ENCODE measurements at places on chromosomes 6 and 20. TPM values are rescaled to one million over a fixed set of nuclear protein-coding genes. Genes with fewer than 3 reads are reported as not detected.

DNA sequence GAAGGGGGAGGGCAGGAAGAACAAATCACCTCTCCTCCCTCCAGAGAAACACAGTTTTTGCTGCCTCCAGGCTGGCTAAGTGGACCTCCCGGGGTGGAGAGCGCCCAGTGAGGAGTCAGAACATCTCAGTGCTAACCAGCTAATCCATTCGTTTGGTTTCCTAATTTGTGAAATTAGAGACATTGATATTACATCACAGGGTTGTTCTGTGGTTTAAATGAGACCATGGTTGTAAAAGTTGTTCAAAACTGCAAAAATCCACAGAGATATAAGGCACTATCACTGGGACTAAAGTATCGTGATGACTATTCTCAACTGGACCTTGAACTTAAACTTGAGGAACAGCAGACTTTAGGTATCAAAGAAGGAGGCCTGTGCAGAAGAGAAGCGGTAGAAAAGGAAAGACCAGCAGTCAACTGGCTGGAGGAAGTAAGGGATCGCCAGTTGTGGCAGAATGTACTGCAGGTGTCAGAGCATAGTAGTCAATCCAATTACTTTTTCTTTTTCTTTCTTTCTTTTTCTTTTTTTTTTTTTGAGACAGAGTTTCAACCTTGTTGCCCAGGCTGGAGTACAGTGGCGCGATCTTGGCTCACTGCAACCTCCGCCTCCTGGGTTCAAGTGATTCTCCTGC lies 33.9 kb downstream of the RIPOR2 start:
- DNase-seq: no peak
- H3K4me1 ChIP-seq: peaks cover 18% of the 10 kb centered on the region
- H3K27ac ChIP-seq: no peak overlapping the region
- H3K27me3 ChIP-seq: no peaks in the 10 kb centered on the region

The PPIL4 gene
- 29.4 TPM for total RNA-seq

The CLPSL1 gene
- total RNA-seq: not detected

DNA sequence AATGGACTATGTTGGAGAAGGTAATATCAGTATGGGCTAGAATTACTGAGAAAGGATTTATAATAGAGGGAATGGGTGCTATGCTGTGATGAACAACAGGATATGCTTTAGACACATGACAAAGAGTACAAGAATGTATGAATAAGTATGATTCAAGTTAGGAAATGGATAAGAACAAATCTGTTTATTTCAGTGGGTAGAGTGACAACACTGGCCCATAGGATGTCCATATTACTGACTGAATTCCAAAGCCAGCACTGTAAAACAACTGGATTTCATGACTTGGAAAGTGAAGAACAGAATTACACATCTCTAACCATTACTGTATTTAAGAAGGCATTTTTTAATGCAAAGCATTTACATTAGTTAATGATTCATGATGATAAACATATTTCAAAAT lies 35.9 kb downstream of the EPM2A start:
- H3K4me3 ChIP-seq: no peak overlapping the region
- no peak overlapping the region for H3K27ac ChIP-seq
- no peaks in the 10 kb centered on the region for H3K27me3 ChIP-seq
- DNase-seq: no peak
- no peaks in the 10 kb centered on the region for H3K4me1 ChIP-seq

DNA sequence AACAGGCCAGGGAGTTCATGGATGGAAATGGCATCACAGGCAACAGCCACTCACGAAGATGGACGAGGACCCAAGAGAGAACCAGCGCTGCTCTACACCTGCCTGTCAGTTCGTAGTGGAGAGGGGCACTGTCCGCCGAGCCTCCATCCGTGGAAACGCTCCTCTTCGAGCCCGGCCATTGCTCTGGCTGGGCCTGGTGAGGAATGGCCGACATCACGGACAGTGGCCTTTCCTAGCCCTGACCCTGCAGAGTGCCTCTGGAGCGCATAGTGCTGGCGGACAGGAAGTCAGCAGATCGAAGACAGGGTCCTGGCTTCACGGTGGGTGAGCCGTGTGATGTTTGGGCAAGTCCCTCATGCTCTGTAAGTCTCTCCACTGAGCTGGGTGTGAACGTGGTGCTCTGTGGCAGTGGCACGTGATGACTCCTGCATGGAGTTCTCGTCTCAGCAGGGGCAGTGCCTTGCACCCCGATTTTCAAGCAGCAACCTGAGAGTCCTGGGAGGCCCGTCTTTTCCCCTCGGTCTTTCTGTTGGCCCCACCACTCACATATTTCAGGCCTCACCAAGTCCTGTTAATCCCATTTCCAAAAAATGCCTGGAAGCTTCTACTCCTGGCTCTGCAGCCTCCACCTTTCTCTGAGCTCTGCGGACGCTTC lies 214.4 kb downstream of the ERMARD start:
- H3K27ac ChIP-seq: no peak overlapping the region
- H3K36me3 ChIP-seq: no peaks in the 10 kb centered on the region
- DNase-seq: peak; percentile 52
- no peak overlapping the region for H3K4me3 ChIP-seq
- H3K27me3 ChIP-seq: peaks cover 29% of the 10 kb centered on the region
- no peaks in the 10 kb centered on the region for H3K4me1 ChIP-seq
